ENCODE measurements at places on chromosomes 4 and X. TPM values are rescaled to one million over a fixed set of nuclear protein-coding genes. Genes with fewer than 3 reads are reported as not detected.

MMRN1 gene
- polyA plus RNA-seq = 4.6 TPM

BGN gene
- 176 TPM for polyA plus RNA-seq

SLC10A7 gene
- polyA plus RNA-seq = 13.4 TPM

FOXR2 gene
- not detected for polyA plus RNA-seq

- DNase-seq = peak; percentile 28
Observed at GRCh38 chr4:83074086-83074704, 39.2 kb downstream of the COPS4 start.
